Pancreas (tissue), 10 donors: ENCODE measurements at places on chromosomes 1 and 21. TPM values are rescaled to one million over a fixed set of nuclear protein-coding genes. Genes with fewer than 3 reads are reported as not detected.
A peak's percentile ranks its signal among the peaks of the same experiment; 100 is the strongest.

DNA sequence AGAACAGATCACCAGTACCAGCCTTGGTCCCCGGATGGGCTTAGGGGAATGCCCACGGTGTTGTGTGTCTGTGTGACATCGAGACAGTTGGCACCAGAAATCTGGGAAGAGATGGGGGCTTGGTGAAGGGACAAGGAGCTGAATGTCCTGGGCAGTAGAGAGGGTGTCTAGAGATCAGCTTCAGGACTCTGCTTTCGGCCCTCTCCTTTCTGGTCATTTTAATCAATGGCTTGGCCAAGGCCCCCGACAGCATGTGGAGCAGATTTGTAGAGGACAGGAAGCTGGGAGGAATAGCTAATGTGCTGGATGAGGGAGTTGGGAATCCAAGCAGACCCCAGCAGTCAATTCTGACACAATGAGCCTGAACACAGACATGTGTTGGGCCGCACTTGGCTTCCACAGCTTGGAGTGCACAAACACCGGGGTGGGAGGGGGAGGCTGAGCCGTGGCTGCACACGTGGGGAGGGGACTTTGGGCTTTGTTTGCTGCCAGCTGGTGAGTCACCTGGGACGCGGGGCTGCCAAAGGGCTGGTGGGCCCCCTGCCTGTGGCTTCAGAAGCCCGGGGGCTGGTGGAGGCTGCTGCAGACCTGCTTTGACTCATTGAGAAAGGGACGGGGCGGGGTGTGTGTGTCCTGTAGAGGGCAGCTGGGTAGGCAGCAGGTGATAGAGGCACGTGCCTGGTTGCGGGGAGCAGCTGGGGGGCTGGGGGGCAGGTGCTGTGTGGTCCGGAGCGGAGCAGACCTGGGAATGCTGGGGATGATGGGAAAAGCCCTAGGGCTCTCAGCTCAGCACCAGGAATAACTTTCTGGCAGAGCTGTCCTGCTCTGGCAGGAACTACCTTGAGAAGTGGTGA, 20.9 kb downstream of the SLC1A7 start:
- DNase-seq: no peak

DNA sequence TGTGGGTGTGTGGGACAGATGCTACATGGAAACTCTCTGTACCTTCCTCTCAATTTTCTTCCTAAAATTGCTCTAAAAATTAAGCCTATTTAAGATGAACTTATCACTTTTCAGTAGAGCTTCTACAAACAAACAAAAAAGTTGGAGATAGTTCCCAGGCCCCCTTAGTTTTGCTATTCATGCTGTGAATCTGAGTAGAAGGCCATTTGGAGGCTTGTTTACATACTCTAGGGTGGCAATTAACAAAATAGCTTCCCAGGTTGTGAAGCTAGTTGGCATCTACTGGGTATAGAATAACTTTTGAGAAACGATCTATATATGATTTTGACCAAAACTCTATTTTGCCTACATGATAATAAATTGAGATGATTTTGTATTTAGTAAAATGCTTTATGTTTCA, 541.4 kb upstream of the B3GALT2 start:
- DNase-seq: no peak

RFX5 gene
- total RNA-seq: 5.6 TPM

CDK18 gene
- total RNA-seq: 31.0 TPM

DNA sequence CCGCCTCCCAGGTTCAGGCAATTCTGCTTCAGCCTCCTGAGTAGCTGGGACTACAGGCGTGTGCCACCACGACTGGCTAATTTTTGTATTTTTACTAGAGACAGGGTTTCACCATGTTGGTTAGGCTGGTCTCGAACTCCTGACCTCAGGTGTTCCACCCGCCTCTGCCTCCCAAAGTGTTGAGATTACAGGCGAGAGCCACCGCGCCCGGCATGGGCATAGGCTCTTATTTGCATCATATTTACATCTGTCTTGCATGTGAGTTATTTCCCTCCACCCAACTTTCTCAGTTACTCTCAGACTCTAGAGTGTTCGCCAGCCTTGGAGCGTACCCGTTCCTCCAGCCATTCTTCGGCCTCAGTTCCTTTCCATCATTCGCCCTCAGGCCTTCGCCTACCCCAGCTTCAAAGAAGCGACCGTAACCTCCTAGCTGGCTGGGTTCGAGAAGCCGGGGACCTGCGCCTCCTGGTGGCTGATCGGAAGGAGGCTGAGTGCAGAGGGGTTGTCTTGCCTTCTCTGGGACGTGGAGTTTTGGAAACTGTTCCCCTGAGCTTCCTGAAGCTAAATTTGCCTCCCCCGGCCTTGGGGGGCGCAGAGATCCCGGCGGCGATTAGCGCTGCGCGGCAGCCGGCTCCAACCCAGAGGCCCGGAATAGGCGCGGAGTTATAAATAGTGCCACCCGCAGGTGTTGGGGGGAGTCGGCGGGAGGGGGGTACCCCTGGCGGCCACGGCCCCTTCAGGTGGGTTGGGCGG, 3.6 kb upstream of the ZBTB7B start:
- no peak for DNase-seq

MMEL1 gene
- total RNA-seq: 1.4 TPM

DNA sequence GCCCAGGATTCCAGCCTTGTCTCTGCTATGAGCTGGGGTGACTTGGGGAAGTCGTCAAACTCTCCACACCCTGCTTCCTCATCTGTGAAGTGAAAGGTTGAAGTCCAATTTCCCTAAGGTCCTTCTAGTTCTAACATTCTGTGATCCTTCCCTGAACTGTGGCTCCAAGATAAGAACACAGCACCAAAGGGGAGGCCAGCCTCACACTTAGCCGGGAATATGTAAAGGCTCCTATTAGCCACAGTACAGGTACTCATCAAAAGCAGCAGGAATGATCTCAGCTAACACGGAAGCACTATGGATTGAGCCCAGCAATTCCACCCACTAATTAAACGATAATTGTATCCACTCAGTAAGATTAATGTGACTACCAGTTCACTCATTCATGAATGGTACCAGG, 4.0 kb downstream of the SLC30A10 start:
- DNase-seq: no peak

SLC30A10 gene
- not detected for total RNA-seq

MYCBP gene
- total RNA-seq: 13.6 TPM

GRCh38 chr21:24881506-24881905, 725.8 kb downstream of the MRPL39 start:
- DNase-seq: no peak

- DNase-seq: no peak
Measured at GRCh38 chr1:4210043-4210442, 310.0 kb upstream of the C1orf174 start.

- no peak for DNase-seq
Measured at GRCh38 chr1:208593306-208594006, 349.3 kb upstream of the PLXNA2 start.

GRCh38 chr1:165424454-165425216, 20.3 kb downstream of the RXRG start:
- no peak for DNase-seq

- DNase-seq: no peak
Measured at GRCh38 chr1:72105201-72105600, 177.1 kb downstream of the NEGR1 start.

DNA sequence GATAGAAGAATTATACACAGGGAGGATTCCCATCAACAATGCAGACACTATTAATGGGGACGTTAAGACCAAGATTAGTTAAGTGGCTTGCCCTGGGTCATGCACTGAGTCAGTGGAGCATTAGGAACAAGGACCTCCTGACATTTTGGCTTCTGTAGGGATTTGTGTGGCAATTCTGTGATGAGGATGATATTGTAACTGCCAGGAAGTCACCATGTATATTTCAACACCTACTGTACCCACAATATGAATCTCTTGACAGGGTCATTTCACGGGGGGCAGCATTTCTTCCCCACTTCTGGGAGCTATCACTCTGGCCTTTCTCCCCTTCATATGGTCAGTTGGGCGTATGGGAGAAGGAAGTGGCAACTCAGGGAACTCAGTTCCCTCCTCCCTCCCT, 134.9 kb downstream of the RUNX1 start:
- DNase-seq: no peak

RHEX gene
- 1.7 TPM for total RNA-seq

- DNase-seq: no peak
Measured at GRCh38 chr1:29521811-29522580, 285.7 kb downstream of the PTPRU start.

GRCh38 chr1:10295481-10296085, 85.2 kb downstream of the KIF1B start:
- DNase-seq: no peak

DNA sequence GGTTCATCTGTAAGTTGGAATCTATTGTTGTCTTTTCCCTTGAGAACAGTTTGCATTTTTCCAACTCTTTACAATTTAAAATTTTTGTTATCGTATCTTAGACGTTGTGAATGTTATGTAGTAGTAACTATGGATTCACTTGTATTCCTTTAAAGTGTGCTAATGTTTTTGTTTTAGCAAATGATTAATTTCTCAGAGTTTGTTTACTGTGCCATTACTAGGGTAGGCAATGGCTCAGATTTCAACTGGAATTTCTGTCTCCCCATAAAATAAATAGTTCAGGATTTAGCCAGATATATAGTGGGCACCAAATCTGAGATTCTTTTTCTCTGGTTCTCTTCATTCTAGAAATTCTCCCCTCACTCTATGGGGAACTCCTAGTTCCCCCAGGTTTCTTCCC, 896.5 kb downstream of the PLA2G4A start:
- DNase-seq: no peak

DNA sequence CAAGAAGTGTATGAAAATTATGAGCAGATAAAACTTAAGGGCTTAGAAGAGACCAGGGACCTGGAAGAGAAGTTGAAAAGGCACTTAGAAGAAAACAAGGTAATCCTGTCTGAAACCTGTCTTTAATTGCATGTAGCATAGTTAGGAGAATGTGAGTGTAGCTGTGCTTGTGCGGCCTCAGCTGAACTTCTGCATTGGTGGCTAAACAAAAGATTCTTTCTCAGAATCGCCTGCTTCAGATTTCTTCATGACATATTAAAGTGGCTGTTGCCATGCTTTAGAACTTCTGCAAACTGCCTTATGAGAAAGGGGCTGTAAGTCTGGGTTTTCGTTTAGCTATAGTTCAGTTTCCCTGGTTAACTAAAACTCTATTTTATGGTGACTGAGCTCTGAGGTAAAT, 94.5 kb downstream of the VPS26C start:
- DNase-seq: no peak

- DNase-seq: no peak
Measured at GRCh38 chr1:201400852-201401230, 1.7 kb upstream of the LAD1 start.

- DNase-seq: no peak
Measured at GRCh38 chr21:44585892-44586291, 5.5 kb upstream of the KRTAP10-5 start.

DNA sequence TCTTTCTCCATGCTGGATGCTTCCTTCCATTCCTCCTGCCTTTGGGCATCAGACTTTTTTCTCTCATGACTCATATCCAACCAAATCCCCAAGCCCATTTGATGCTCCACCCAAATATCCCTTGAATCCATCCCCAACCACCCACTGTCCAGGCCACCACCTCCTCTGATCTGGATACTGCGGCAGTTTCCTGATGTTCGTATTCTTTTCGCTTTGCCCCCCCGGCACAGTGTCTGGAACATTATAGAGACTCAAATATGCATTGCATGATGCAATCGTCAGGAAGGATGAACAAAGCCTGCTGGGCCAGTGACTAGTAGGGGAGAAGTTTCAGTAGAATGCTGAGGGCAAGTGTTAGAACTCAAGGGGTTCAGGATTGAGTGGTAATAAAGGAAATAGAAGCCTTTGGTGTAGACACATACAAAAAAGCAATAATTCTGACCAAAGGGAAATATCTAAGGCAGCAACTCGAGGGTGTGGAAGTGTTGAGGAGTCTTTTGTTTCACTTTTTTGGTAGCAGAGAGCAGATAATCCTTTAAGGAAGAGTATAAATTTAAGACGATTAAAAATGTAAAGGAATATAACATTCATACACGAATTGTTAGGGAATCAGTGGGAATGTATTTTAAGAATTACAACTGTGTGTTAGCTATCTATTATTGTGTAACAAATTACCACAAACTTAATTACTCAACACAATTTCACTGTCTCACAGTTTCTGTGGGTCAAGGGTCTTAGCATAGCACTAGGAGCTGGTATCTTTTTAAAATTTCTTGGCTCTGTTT, 7.5 kb downstream of the S100A11 start:
- DNase-seq: no peak

PPIE gene
- total RNA-seq: 18.1 TPM

NBPF4 gene
- not detected for total RNA-seq

QSOX1 gene
- total RNA-seq: 142 TPM

GRCh38 chr1:78104322-78104721, 58.6 kb downstream of the GIPC2 start:
- DNase-seq: no peak

DNA sequence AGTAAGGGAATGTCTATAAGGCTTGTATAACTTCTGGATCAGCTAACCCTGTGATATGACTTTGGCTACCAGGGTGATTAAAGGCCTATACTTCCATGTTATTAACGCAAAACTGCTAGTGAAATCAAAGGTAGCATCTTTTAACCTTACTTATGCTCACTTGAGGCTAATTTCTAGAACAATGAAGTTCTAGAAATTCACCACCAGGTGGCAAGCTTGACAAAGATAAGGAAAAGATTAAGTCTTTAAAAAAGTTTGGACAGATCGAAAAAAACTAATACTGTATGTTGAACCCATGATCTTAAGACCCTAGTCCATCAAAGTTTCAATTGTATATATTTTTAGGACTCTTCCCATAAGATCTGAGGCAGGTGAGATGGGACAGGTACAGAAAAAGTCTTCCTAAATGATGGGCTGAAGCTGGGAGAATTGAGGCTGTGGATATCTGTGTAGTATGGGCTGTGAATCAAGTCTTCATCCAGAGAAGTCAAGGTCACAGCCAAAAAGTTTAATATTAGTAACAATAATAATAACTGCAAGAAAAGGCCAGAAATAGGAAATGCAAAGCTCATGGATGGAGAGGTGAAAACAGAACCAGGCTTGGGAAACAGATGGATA, 18.8 kb downstream of the KYAT3 start:
- DNase-seq: no peak

- peak; percentile 70 for DNase-seq
Measured at GRCh38 chr1:118151312-118151937, 33.6 kb downstream of the SPAG17 start.

- DNase-seq: no peak
Measured at GRCh38 chr1:237232501-237232900, 190.5 kb downstream of the RYR2 start.
